Pancreas (tissue), 10 donors: ENCODE measurements at places on chromosomes 11 and 22.

DNA sequence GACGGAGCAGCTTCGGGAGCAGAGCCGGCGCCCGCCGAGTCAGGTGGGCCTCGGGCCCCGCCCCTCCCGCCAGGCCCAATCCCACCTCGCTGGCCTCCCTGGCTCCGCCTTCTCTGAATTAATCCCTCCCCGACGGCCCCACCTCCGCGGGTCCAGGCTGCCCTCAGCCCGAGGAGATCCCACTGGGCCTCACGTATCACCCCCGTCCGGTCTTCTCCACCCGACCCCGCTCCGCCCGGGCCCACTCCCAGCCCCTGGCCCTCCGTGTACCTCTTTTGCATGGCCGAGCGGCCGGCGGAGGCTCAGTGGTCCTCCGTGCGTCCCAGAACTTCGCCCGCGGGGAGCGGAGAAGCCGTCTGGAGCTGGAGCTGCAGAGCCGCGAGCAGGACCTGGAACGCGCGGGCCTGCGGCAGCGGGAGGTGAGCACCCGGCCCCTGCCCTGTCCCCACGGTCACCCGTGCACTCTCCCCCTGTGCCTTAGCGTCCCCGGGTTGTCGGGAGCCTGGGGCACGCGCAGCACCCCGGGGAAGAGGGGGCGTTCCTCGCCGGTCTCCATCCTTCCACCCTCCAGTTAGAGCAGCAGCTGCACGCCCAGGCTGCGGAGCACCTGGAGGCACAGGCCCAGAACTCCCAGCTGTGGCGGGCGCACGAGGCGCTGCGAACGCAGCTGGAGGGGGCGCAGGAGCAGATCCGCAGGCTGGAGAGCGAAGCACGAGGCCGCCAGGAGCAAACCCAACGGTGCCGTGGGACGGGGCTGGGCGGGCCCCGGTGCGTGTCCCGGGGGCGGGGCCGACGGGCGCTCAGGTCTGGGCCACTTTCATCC lies 2.2 kb upstream of the CD151 start:
- no peak overlapping the region for H3K4me3 ChIP-seq
- peak; percentile 83 for DNase-seq
- H3K27me3 ChIP-seq: no peaks in the 10 kb centered on the region
- H3K27ac ChIP-seq: no peak overlapping the region
- H3K36me3 ChIP-seq: no peaks in the 10 kb centered on the region

- H3K4me1 ChIP-seq: no peaks in the 10 kb centered on the region
- H3K36me3 ChIP-seq: no peaks in the 10 kb centered on the region
- H3K4me3 ChIP-seq: no peak overlapping the region
- H3K27ac ChIP-seq: no peak overlapping the region
- DNase-seq: no peak
- H3K27me3 ChIP-seq: no peaks in the 10 kb centered on the region
These were observed 159.4 kb downstream of the CADM1 start for GRCh38 chr11:115344846-115345245.

DNA sequence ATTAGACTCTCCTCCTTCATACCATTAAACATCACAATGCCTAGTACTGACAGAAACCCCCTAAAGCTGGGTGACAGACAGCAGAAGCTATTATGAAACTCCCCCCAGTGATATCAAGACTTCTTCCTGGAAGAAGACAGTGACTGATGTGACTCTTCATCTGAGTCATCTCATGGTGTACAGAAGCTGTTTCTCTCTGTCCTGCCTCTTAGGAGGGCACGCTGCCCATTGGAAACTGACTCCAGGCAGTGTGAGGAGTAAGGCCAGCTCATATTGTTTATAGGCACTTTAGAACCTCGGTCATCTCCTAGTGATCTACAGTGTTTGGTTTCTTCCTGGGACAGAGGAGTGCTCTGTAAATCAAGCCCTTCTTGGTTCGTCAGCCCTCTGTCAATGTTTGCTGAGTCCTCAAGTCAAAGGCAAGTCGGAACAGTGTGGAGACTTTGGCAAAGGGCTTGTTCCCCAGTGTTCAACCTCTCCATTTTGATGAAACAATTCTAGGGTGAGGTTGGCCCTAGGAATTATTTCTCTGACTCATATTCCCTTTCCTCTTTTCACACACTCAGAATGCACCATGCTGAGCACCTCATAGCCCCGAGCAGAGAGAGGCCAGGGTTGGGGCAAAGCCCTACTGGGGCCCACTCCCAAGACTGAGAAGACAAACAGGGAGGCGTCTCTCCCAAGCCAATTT lies 172.5 kb upstream of the TMEM45B start:
- H3K27me3 ChIP-seq: no peaks in the 10 kb centered on the region
- no peaks in the 10 kb centered on the region for H3K4me1 ChIP-seq
- H3K36me3 ChIP-seq: no peaks in the 10 kb centered on the region

GRCh38 chr11:71535825-71536224 lies 2.0 kb upstream of the KRTAP5-8 start:
- no peaks in the 10 kb centered on the region for H3K27me3 ChIP-seq
- no peak overlapping the region for H3K4me3 ChIP-seq
- H3K36me3 ChIP-seq: no peaks in the 10 kb centered on the region
- no peaks in the 10 kb centered on the region for H3K4me1 ChIP-seq
- no peak for DNase-seq
- H3K27ac ChIP-seq: no peak overlapping the region

GRCh38 chr11:40683010-40683409 lies 776.4 kb downstream of the LRRC4C start:
- no peaks in the 10 kb centered on the region for H3K36me3 ChIP-seq
- H3K27me3 ChIP-seq: no peaks in the 10 kb centered on the region
- H3K4me1 ChIP-seq: no peaks in the 10 kb centered on the region

DNA sequence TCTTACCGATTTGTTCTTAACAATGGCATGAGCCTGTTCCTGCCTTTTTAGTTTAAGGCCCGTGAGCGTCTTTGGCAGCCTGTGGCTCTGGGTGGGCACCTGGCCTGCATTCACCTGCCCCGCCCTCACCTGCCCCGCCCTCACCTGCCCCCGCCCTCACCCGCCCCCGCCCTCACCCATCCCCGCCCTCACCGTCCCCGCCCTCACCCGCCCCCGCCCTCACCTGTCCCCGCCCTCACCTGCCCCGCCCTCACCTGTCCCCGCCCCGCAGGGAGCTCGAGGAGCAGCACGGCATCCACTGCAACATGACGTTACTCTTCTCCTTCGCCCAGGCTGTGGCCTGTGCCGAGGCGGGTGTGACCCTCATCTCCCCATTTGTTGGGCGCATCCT lies 14.2 kb downstream of the GATD1 start:
- peak; percentile 51 for DNase-seq
- H3K27ac ChIP-seq: no peak overlapping the region
- no peaks in the 10 kb centered on the region for H3K27me3 ChIP-seq
